ENCODE measurements at places on chromosomes 12 and 14.

GRCh38 chr12:130041983-130042812 is 120.1 kb upstream of the FZD10 start:
- DNase-seq: no peak

- no peak for DNase-seq
Observed at GRCh38 chr12:114213055-114213581, 192.8 kb downstream of the TBX5 start.

DNA sequence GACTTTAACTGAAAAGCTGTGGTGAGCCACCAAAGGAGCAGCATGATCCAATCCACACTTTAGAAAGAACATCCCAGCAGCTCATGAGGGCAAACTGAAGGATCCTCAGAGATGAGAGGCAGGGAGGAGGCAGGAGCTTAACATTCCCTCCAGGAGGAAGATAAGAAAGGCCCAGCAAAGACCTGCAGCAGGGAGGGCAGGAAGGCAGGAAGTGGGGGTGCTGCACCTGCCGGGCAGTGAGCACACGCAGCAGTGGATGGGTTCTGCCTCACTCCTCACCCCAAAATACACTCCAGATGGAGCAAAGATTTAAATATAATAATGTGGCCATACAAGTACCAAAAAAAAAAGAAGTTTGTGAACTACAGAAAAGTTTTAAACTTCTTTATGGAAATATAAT is 48.4 kb downstream of the GCH1 start:
- DNase-seq: no peak

GRCh38 chr12:111942557-111942956 is 70.4 kb downstream of the TMEM116 start:
- DNase-seq: no peak

All from stimulated activated CD8-positive, alpha-beta memory T cell treated with anti-CD3 and anti-CD28 coated beads, Interleukin-4, amount 100 ng/mL, for 1 hour (primary cell).